Activated gamma-delta T cell (primary cell): ENCODE measurements at places on chromosomes 1 and 21.

DNA sequence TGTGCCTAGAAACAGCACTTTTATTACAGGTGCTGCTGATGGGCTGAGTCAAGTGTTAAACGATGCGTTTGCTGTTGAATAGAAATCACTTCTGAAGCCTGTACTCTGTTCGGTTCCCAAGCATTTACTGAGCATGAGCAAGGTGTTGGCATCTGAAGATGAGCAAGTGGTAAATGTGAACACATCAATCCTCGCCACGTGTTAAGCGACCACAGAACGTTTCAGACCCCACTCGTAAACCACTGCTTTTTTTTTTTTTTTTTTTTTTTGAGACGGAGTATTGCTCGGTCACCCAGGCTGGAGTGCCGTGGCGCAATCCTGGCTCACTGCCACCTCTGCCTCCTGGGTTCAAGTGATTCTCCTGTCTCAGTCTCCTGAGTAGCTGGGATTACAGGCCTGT lies 241.2 kb downstream of the SETD4 start:
- DNase-seq: no peak

DNA sequence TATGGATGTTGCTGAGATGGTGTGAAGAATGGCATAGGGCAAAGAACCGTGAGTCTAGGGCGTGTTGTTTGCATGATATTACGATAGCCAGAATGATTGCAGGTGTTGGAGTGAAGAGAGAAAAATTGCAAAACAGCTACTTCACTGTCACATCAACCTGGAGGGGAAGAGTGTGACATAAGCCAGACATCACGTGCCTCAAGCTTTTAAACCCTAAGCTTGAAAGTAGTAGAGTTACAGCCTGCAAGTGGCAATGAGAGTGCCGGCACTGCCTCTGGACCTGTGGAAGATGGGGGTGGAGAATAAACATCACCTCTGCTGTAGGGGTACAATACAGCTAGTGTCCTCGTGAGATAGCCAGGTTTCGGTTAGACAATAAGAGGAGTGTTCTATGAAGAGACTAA lies 11.1 kb downstream of the EEIG2 start:
- no peak for DNase-seq

DNA sequence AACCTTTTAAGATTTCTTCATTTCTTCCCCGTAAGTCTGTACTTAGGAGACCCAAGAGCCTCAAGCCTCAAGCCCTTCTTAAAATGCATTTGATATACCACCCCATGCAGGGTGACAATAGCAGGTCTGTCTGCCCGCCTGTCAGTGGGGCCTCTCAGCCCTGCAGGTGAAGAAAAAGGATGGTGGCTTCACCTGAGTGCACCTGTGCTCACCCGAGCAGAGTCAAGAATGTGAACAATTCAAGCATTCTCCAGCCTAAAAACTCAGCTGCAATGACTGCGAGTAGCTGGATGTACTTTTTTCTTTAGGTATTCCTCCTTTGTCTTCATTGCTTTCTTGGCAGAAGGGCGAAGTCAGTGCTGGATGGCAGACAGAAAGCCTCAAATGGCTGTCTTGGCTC lies 203.3 kb downstream of the LMX1A start:
- DNase-seq: no peak

DNA sequence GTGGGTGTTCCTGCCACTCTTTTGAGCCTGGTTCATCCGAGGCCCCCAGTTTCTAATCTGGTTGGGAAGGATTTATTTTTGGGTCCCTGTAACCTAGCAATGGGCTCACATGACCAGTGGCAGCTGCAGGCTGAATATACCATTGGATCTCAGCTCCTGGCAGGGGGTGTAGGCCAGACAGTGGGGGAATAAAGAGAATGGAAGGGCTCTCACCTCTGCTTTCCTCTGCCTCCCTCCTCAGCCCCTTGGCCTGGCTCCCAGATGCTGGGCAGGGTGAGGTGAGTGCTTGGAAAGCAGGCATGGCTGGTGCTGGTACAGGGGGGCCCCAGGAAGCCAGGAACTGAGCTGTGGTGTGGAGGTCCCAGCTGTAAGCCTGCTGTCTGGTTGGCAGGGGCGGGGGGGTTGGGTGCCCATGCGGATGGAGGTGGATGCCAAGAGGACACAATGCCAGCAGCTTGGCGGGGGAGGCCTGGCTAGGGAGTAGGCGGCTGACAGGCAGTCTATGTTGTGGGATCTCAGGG lies 3.6 kb upstream of the GPR61 start:
- DNase-seq: no peak

GRCh38 chr21:34790834-34791233 lies 122.0 kb downstream of the CLIC6 start:
- DNase-seq: no peak

DNA sequence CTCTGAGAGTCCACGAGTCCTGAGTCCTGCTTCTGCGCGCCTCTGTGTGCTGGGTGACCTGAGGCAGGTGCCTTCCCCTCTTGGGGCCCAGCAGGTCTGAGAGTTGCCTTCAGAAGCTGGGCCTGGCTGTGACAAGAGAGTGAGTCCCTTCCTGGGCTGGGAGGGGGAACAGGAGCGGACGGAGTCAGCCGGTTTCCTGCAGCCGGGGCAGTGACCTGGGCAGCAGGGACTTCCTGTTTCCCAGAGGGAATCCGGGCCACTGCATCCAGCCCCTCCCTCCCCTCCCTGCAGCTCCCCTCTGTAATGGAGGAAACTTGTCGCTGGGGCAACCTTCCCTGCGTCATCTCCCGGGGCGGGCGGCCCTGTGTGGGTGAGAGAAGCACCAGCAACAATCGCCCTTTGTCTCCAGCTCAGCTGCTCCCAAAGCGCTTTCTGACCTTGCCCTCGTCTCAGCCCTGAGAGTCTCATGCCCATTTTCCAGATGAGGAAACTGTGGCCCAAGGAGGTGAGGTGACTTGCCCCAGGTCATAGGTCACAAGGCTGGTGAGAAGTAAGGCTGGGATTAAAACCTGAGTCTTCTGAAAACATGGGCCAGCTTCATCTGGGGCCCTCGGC lies 61.1 kb downstream of the SDC3 start:
- no peak for DNase-seq

DNA sequence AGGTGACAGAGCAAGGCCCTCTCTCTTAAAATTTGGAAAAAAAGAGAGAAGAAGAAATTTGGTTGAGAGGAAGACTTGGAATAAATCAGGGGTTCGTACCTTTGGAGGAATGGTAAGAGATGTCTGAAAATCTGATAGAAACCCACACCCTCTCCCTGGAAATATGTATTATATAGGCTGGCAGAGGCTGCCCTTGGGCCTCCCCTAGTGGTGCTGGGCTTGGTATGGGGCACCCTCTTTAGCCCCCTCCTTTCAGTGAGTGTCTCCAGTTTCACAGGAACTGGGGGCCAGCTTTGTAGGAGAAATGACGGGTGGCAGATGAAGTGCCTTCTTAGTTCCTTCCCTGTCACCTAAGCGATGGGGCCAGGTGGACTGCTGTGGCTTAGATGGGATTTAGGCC lies 82.9 kb upstream of the SLC2A1 start:
- DNase-seq: no peak

GRCh38 chr1:39657923-39658485 lies 13.9 kb downstream of the NT5C1A start:
- no peak for DNase-seq

DNA sequence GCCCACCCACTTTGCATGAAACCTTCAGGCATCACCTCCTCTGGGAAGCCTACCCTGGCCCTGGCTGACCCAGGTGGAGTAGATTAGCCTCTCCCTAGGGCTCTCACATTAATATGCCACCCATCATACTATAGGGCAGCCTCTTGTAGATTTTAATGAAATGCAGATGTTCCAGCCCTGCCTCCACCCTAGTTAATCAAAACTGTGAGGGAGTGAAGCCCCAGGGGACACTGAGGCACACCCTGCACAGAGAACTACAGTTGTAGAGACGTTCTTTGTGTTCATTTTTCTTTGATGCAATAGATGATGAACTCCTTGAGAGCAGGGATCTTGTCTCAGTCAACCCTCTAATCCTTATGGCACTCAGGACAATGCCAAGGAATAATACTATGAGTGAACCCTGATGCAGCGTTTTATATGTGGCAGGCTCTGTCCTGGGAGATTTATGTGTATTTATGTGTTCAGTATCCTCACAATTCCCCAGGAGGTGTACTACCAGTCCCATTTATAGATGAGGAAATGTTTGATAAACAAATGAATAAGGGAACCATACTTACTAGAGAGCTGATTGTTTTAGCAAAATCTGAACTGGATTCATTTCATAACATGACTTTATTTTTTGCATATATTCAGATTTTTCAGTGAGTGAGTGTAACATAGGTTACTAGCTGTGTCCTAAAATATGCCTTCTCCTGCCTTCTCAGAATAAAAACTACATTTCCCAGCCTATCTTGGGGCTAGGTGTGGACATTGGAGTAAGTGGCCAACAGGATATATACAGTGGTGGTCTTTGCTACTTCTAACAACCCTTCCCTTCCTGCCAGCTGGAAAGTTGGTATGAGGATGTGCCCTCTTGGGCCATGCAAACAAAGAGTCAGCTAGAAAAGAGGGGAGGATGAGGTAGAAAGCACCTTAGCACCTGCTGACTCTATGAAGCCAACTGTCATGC lies 23.5 kb upstream of the PRELP start:
- no peak for DNase-seq

DNA sequence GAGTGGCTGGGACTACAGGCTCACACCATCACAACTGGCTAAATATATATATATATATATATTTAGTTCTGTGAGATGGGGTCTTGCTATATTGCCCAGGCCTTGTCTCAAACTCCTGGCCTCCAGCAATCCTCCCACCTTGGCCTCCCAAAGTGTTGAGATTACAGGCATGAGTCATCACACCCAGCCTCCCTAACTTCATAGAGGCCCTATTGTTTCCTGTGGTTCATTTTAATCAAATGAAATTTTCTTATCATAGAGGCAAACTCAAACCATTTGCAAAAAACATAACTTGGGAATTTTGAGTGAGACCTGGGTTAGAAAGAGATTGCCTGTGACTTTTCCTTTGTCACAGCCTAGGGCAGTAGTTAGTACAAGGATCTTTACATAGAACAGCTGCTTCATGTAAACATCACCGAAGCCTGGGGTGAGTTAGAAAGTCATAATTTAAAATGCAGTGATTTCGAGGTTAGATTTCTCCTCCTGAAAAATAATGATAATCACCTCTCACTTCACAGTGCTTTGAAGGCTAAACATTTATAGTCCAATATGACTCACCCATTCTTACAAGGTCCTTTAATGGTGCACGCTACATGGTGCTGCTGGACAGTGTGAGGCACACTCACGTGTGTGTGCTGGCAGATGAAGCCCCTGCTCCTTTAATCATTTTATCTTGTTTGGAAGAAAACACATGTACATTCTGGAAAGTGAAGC lies 188.9 kb downstream of the RHOU start:
- DNase-seq: no peak

DNA sequence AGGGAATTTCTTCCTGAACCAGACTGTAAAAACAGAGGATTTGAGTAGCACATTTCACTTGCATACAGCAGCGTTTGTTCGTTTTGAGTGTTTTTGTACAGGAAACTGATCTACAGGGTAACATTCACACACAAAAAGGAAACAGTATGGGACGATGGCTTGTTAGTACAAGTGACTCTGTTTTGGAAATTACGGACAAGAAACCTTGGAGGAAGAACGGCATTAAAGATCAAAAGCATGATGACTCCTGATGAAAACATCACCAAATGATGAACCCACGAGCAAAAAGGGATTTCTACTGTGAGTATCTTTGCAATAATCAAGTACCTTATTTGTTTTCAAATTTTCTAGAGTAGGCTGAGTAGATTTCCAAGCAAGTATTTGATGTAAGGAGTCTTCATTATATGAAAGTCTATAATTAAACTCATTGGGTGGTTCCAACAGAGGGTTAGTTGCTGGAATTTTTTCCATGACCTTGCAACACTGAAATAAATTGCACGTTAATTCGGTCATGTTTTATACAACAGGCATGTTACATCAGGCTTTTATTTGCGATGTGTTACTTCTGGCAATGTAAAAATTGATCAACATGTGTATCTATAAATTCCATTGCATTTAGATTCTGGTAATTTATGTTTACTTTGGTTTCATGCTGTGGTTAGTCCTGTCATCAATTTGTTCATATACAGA lies 76.7 kb upstream of the KCNK2 start:
- DNase-seq: no peak

DNA sequence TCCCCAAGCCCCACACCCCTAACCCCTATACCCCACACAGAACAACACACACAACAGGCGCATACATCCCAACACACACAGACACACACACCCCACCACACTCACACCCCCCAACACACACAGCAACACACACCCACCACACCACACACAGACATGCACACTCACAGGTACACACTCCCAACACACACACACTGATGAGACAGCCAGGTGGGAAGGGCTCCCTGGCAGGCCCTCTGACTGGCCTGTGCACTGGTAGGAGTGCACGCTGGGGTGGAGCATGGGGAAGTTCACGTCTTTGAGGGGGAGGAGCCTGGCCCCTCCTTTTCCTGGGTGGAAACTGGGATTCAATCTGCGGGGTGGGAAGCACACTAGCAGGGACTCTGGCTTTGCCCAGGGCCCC lies 116.7 kb downstream of the RHOU start:
- no peak for DNase-seq

- DNase-seq: no peak
Observed at GRCh38 chr21:43868461-43868860, 3.4 kb downstream of the AGPAT3 start.

DNA sequence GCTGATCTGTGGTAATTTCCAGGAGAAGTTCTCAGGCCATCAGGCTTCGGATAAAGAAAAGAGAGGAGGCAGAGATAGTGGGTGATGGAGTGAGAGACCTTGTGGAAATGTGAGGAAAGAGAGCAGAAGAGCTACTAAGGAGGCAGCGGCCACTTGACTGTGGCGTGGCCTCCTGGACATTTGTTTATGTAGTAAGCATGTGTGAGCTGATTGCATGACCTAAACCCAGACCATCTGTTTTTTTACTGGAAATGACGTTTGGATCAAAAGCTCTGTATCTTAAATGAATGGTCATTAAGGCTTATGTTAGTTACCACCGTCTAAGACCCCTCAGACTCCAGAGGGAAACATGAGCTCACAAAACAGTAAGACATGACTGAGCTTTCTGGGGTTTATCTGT lies 13.6 kb downstream of the ATP1B1 start:
- no peak for DNase-seq

- no peak for DNase-seq
Observed at GRCh38 chr1:185473186-185473585, 156.1 kb upstream of the IVNS1ABP start.

- DNase-seq: no peak
Observed at GRCh38 chr1:51255331-51255730, 19.3 kb downstream of the RNF11 start.

DNA sequence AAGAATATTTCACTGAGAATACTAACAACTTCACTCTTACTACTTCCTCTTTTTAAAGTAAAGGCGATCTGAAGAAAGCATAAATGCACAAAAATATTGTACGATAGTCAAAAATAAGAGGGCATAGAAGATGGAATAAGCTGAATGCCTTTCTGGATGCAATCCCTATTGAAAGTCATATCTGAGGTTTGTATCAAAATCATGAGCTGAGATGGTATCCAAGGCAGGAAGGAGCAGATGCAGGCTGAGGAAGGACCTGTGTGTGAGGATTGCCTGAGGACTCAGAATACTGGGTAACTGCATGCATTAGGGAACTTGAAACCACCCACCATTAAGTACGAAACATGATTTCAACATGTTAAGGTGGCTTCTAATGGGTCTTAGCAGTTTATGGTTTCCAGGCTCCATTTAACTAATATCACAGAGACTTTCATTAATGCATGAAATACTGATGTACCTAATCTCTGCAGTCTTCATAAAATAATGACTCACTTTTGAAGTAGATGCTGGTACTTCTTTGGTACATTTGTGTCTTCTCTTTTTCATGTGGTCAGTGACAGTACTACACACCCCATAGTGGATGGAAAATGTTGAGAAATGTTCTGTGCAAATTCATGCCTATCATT lies 29.6 kb upstream of the RGS1 start:
- DNase-seq: no peak

- no peak for DNase-seq
Observed at GRCh38 chr1:162347281-162347680, 29.4 kb downstream of the SPATA46 start.
